ENCODE measurements at places on chromosomes 3 and 15.

DNA sequence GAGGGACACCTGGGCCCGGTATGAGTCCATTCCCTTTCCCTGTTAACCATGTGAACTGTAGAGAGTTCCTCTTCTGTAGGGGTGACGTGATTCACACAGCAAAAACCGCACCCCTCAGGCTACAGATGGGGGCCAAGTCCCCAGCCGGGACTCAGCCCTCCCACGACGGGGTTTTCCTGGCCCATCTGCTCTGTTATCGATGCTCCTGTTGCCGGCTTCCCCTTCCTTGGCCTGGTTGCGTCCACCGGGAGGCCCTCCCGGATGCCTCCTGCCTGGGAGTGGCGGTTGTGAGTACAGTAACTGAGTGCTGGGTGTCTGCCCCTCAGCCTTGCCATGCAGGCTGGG lies 817 bp upstream of the PLXNA1 start:
- DNase-seq, result no peak

DNA sequence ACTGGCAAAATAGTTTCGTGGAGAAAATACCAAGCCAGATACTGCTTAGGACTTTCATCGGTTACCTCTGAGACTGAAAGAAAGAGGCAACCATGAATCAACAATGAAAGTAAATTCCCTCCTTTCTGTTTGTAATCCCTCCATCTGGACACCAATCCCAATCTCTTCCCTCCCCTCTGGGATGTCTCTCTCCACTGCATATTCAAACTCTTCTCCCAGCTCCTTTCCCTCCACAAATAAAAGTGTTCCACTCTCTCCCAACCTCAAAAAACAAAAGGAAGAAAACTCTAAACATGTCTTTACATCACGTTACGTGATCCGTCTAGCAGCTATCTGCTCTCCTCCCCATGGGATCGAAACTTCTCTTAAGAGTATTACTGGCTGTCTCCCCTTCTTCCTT lies 55.2 kb downstream of the PRTG start:
- DNase-seq, result no peak

GRCh38 chr15:71003319-71003718 lies 110.7 kb downstream of the LRRC49 start:
- no peak for DNase-seq

GRCh38 chr3:52056521-52056967 lies at the start of gene DUSP7:
Gene DUSP7, minus strand, starts transcription at chr3:52056571. Its CDS starts 205 bp downstream, at chr3:52056366.
- no peak for DNase-seq

GRCh38 chr3:94323596-94323995 lies 260.7 kb downstream of the NSUN3 start:
- no peak for DNase-seq

GRCh38 chr3:17626395-17626794 lies 116.0 kb downstream of the TBC1D5 start:
- no peak for DNase-seq

- DNase-seq, result no peak
Measured at GRCh38 chr3:13303410-13303809, 116.7 kb downstream of the NUP210 start.

DNA sequence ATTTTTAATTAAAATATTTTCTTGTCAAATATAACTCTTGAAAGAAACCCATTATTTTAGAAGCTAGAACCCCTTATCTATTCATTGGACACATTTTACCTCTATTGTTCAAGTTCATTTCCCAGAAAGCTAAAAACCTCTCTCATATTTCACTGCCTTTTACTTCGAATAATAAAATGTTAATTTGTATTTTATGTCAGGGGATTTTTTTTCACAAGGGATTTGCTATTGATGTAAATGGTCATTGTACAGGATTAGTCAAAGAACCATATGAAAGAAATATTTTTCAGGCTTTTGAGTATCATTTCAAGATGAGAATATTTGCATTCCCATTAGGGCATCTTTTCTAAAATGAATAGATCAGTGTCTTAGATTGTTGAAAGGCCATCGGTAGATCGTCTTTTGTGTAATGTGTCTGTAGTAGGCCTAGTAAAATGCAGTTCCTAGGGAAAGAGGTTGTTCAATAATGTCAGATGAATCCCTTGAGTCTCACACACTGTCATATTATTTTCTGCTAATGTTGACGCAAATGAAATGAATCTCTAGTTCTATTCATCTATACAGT lies 114.5 kb downstream of the ROBO1 start:
- DNase-seq, result no peak

DNA sequence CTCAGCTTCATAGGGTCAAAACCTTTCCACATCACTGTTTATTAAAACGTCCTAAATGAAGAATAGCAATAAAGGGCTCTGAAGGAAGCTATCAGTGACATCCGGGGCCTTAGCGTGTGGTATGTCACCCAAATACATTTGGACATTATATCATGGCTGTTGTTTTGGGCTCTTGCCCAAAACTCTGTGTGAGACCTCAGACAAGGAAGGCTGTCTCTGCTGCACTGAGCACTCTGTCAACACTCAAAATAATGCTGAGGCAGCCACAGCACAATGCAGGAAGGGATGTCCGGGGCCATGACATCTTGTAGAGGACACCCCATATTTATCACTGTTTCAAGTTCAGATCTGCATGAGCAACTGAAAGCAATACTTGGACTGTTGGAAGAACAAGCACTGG lies 293.8 kb upstream of the WNT5A start:
- DNase-seq, result no peak

GRCh38 chr3:69761896-69762767 lies 22.9 kb downstream of the MITF start:
- DNase-seq, result no peak

- DNase-seq, result no peak
Measured at GRCh38 chr3:35562141-35562540, 77.2 kb upstream of the ARPP21 start.

GRCh38 chr3:58386626-58387365 lies 46.8 kb downstream of the PDHB start:
- no peak for DNase-seq

- DNase-seq, result no peak
Measured at GRCh38 chr3:178522200-178523052, 13.8 kb upstream of the KCNMB2 start.

- no peak for DNase-seq
Measured at GRCh38 chr15:64656508-64656907, 118.9 kb downstream of the RBPMS2 start.

DNA sequence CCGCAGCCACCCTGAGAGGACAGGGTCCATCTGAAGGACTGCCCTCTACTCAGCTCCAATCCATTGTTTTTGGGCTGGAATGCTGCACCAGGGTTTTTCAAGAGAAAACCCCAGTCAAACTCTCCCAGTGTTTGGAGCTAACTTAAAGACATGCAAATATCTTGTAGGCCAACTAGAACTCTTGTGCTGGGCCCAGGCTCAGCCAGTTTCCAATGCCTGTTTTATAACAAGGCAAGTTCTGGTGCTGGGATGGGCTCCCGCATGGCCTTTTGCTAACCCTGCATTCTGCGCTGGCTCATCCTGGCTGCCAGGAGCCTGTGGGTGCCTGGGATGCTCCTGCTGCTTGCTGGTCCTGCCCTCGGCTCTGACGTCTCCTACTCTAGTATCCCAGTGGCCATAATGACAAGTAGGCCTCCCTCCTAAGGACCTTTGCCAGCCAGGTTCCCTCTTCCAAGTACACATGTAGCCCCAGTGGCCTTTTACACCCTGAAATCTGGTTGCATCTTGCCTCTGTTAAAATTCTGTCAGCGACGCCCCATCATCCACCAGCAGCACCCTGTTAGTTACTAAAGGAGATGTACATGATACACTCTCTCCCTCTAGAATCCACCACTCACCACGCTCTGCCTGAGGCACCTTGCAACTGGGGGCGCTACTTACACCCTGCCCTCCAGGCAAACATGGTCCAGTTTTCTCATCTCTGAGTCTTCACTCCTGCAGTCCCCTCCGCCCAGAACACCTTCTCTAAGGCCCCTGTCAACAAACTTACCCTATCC lies 30.5 kb upstream of the RAB6B start:
- DNase-seq, result no peak

- no peak for DNase-seq
Measured at GRCh38 chr3:139226731-139227130, 117.1 kb upstream of the MRPS22 start.

DNA sequence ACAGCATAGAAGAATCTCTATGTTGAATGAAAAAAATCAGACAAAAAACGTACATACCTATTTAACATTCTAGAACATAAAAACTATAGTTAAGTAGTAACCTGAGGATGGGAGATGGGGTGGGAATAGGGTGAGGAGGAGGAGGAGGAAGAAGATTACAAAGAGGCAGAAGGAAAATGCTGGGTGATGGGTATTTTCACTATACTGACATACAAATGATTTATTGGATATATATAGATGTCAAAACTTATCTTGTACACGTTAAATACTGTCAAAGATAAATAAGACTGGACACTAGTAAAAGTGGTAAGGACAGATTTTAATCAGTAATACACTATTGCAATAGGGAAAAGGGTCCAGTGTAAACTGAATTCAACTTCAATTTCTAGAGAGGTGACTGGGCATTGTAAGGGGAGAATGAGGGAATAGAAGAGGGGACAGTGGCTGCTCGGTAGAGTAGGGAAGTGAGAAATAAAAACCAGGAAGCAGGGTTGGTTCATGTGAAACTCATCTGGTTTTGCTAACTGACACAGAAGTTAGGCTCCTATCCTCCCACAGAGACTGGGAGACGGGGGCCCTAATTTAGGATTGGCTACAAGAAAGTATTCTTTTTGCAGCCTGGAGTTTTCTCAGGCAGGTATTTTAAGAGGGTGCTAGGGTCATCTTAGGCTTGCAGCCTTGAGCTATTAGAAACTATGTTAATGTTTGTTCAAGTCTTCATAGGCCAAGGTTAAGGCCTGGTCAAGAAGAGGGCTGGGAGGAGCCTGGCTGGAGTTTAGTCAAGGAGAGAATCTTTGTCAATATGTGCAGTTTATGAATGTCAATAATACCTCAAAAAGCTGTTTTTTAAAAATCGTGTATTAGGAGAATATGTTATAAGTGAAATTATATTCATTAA lies 15.0 kb upstream of the C15orf61 start:
- DNase-seq, result no peak

GRCh38 chr15:28093752-28094535 lies 5.2 kb downstream of the OCA2 start:
- no peak for DNase-seq

DNA sequence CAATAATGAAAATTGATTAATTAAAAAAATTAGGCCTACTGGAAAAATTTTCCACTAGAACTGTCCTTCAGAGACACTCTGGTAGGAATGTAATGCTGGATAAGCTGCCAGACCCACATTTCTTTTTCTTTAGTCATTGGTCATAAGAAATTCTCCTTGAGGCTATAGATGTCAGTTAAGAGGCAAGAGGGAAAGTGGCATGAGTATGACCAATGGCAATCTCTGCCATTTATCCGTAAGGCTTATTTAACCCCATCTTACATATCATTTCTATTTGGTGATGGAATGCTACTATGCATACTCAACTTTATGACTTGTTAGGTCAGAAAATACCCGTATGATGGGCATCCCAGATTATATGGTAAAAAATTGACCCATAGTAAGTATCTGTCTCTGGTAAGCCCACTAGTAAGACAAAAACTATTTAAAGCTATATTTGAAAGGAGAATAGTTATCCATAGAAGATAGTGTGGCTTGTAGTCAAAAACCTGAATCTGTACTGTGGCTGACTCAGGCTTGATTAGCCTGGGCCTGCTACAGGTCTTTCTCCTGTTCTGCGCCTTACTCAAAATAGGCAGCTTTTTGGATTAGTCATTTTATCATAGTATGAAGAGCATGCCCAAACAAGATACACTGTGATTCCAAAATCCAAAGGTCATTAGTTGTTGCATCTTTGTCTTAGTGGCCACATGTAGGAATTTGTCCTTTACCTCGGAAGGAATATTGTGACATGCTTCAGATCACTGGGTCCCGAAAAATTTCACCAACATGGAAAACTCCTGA lies 314.7 kb downstream of the PYDC2 start:
- no peak for DNase-seq

GRCh38 chr3:20669675-20670074 lies 483.7 kb upstream of the SGO1 start:
- DNase-seq, result no peak

- no peak for DNase-seq
Measured at GRCh38 chr3:89617706-89618105, 510.3 kb downstream of the EPHA3 start.

DNA sequence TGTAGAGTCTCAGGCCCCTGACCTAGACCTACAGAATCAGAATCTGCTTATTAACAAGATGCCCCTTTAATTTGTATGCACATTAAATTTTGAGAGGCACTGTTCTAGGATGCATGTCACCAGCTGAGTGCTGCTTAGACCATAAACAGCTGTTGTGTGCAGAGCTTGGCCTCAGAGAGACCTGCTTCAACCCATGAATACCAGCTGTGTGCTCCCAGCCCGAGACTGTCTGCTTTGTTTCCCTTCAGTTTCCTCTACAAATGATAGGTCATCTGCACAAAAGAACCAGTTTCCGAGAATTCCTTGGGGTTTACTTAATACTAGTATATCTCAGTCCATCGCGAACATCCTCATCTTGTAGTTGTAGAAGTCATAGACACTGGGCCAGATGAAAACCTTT lies 158.5 kb upstream of the PFN2 start:
- no peak for DNase-seq

- no peak for DNase-seq
Measured at GRCh38 chr3:175200391-175201095, 341.4 kb downstream of the NAALADL2 start.

GRCh38 chr3:125240496-125240895 lies 27.9 kb upstream of the SLC12A8 start:
- no peak for DNase-seq

- no peak for DNase-seq
Measured at GRCh38 chr15:68463996-68464395, 32.0 kb upstream of the ITGA11 start.

DNA sequence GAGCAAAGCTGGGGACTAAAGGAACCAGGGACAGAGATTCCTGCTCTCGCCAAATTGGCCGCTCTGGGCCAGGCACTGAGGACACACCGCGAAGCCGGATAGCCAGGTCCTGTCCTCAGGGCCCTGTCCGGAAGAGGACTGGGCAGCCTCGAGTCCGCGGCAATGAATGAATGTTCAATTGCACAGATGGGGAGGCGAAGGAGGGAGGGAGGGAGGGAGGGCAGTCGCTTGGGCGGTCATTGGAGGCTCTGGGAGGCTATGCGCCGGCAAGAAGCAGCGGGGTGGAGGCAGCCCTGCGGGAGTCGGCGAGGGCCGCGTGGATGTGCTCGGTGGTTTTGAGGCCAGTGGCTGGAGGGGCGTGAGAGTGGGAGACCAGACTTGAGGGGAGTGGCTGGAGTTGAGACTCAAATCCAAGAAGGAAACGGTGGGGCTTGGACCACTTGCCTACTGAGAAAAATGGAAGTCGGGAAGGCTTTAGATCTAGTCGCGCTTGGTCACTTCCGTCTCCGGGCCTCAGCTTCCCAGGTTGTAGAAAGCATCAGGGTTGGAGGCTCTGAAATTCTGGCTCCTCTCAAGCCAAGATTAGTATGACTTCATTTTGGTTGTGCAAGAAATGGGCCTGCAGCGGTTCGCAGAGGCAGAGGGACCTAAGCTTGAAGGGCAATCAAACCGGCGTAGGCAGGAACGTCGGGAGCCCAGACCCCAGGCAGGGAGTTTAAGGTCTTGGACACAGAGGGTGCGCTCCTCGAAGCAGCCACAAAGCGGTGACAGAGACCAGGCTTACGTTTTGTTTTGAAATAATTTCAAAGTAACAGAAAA lies 21.1 kb upstream of the PLXND1 start:
- peak; percentile 31 for DNase-seq

- no peak for DNase-seq
Measured at GRCh38 chr3:48015431-48016180, 610 bp downstream of the MAP4 start.

All from NCI-H2029 (cell line).